ENCODE measurements at places on chromosomes 6 and 20.

- no peak for DNase-seq
Measured at GRCh38 chr6:111989743-111990142, 64.2 kb upstream of the CCN6 start.

GRCh38 chr20:3739926-3740451 is 7.5 kb downstream of the HSPA12B start:
- no peak for DNase-seq

- no peak for DNase-seq
Measured at GRCh38 chr6:147437615-147438014, 70.9 kb upstream of the SAMD5 start.

DNA sequence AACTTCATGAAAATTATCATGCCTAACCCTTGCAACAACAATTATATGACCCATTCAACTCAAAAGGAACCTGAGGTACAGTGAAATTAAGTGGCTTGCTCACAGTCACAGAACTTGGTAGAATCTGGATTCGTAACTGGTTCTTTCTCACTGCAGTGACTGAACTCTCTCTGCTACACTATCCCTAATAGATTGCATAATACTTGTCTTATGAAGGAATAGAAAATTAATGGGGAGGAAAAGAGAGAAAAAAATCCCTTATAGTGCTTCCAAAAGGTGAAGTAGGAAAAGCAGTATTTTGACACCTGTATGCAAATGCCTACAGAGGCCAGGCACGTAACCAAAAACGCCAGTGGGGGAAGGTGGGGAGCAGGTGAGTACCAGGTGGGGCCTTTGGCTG is 186.6 kb downstream of the LY86 start:
- DNase-seq, result no peak

GRCh38 chr6:129789974-129790373 is 71.1 kb downstream of the TMEM244 start:
- DNase-seq, result no peak

- no peak for DNase-seq
Measured at GRCh38 chr6:34292954-34293353, 44.1 kb upstream of the SMIM29 start.

DNA sequence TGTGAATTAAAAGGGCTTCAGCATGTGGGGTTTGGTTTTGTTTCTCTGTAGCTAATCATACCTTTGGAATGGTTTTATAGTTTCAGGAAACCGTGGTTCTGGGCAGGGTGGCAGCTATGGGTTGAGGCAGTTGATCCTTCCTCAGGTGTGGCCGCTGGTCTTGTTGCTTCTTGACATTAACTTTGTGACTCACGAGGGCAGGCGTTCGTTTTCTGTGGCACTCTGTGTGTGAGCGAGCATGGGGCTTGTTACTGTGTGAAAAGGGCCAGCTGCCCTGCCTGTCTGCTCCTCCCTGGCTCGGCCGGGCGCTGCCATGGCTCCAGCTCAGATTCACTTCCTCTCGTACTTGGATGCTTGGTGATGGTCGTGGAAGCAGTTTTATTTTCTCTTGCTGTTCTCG is 16.2 kb downstream of the DNAJC5 start:
- no peak for DNase-seq

GRCh38 chr20:22307409-22307808 is 277.0 kb downstream of the FOXA2 start:
- DNase-seq, result no peak

DNA sequence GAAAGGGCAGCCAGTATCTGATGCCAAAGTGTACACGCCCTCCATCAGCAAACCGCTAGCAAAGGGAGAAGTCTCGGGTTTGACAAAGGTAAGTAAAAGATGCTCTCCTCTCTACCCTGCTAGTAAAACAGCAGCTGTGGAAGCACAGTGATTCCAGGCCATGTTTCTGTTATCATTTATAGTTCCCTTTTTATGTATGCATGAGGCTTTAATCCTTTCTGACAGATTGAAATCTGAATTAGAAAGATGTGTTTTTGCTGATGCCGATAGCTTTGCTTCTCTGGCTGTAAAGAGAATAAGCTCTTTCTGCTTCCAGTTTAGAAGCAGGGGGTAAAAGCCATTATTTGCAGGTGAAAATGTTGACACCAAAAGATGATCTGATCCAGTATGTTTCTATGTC is 392.4 kb upstream of the SOX4 start:
- DNase-seq, result no peak

DNA sequence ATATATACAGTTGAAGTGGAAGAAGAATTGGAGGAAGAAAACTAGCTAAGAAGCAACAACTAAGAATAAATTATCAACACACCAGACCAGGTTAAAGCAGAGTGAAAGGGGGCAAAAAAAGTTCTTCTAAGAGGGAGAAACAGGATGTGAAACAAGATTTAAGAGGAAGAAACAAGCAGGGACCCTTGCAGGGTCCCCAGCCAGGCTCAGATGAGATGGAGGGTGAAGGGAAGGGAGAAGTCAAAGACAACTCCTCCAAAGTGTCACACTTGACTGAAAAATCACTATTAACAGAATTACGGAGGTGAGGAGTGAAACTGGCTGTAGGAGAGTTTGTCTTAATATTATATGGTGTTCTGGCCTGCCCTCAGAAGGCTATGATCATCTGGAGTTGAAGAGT is 65.4 kb downstream of the MTFR2 start:
- no peak for DNase-seq

DNA sequence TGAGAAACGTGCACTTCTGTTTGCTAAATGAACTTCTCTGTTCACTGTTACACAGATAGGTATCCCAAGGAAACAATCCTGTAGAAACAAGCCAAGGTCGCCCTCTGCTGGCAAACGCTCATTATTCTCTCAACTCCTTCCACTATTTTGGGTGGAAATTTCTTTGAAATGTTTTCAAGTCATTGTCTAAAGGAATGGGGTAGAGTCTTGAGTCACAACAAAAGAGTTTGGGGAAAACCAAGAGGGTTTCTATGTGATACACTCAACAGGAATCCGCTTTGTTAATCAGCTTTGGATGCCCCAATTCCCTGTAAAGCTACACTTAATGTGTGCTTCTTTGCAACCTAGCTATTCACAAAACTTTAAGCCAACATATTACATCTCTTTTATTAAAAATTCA is 4.6 kb upstream of the RAE1 start:
- peak; percentile 31 for DNase-seq

DNA sequence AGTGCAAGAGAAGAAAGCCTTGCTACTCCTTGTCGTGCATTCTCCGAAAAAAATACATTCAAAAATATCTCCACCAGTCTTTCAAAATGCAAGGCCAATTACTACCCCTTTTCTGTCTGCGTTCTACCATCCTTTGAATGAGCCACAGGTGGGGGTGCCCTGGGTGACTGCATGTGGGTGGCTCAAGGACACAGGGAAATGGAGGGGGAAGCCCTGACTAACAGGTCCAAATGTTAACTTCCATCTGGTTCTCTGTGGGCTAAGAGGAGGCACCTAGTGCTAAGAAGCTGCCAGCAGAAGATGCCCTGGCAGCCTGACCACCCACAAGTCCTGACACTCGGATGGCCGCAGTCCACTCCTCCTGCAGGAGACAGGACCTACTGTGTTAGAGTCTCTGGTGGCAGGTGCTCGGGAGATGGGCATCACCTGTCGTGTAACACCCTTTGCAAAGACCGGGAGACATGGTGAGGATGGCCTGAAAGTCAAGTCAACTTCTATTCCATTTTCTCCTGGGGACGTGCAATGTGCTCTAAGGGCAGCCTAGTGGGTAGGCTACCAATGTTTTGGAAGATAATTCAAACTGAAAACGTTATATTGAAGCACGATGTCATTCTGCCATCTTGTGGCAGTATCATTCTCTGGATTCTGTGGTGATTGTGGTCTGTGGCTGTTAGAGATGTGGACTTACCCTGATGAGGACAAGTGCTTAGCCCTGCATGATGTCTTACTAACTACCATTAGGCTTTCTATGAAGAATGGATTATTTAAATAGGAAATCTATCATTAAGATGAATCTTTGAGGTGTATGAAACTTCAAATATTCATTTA is 27.4 kb upstream of the IGF2R start:
- DNase-seq, result no peak

- no peak for DNase-seq
Measured at GRCh38 chr6:37238381-37238780, 19.2 kb upstream of the TBC1D22B start.

- no peak for DNase-seq
Measured at GRCh38 chr6:149499066-149499465, 14.3 kb upstream of the ZC3H12D start.

DNA sequence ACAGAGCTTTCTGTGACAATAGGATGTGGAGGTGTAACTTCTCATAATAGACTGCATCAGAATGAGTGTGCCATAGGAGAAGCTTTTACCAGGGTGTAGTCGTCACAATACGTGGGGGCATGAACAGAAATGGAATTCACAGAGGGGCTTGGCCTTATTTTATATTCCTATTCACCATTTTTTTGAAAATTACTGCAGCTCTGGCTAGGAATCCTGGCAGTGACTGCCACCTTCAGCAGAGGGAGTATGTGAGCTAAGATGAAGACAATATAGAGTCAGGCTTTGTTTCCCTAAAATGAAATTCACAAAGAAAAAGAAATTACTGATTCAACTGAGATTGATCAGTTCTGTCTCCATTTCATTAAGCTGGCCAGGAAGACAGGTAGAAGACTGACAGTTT is 13.9 kb downstream of the TOMM6 start:
- no peak for DNase-seq

DNA sequence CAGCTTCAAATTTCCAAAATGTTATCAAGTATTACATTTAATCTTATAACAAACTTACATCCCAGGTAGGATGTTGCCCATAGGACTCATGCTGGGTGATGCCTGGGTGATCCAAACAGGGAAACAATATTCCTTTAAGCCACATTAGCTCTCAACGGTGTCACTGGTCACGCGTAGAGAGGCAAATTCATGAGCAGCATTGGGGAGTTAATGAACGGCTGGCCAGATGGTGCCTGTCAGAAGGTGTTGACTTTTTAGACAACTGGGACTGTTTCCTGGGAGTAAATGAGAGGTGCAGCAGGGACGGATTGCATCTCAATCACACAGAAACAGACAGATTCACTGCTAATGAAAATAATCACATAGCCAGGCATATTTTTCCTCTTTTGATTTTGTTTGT is 83.3 kb upstream of the ID4 start:
- DNase-seq, result peak; percentile 16

GRCh38 chr6:142316791-142317368 is 15.1 kb downstream of the ADGRG6 start:
- no peak for DNase-seq

- DNase-seq, result no peak
Measured at GRCh38 chr6:136282906-136283305, 6.7 kb downstream of the BCLAF1 start.

DNA sequence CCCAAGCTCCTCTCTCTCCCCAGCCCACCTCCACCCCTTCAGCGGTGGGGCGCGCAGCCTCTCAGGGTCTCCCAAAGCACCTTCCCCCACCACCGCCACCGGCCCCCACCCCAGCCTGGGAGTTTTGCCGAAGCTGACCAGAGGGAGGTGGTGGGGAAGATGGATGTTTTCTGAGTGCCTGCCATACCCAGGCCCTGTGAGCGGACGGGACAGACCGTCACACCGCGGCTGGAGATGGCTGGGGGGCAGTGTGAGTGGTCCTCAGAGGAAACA is 5.7 kb downstream of the C20orf204 start:
- no peak for DNase-seq
